Calu3 (cell line): ENCODE measurements at places on chromosomes 7 and 10.
A peak's percentile ranks its signal among the peaks of the same experiment; 100 is the strongest.

DNA sequence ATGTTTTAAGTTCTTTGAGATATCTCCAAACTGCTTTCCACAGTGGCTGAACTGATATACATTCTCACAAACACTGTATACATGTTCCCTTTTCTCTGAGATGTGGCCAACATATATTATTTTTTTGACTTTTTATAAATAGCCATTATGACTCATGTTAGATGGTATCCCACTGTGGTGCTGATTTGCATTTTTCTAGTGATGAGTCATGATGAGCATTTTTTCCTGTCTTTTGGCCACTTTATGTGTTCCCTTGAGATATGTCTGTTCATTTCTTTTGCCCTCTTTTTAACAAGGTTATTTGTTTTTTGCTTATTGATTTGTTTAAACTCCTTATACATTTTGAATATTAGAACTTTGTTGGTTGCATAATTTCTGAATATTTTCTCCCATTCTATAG is 1055.1 kb downstream of the NXPH1 start:
- no peak for DNase-seq

DNA sequence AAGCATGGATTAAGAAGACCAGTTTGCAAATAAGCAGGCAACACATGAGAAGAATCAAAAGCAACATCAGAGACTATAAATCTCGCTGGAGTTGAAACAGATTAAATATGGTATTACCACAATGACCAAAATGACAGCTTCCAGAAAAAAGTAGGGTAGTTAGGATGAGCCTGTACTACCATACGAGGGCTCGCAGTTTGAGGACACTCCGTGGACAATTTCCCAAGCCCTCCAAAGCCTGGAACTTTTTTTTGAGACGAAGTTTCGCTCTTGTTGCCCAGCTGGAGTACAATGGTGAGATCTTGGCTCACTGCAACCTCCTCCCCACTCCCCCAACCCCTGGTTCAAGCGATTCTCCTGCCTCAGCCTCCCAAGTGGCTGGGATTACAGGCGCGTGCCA is 1.0 kb downstream of the LRRC17 start:
- no peak for DNase-seq

GRCh38 chr7:157271991-157272324 is 64.8 kb upstream of the DNAJB6 start:
- DNase-seq: no peak

DNA sequence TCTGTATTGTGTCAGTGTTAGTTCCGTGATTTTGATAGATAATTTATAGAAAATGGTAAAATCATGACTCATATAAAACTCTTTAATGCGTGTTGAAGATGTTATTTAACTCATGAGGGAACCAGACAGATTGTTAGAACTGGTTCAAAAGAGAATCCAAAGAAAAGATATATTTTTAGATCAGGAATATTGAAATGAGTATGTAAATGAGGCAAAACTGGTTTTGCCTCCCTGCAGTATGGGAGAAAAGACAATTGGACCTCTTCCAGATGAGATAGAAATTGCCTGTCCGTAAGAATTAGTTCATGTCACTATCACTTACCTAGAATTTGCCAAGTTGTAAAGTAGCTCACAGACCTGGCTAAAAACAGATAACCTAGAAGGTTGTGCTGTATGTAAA is 17.6 kb downstream of the CDC123 start:
- DNase-seq: no peak

- DNase-seq: no peak
Observed at GRCh38 chr7:66157060-66157459, 42.4 kb downstream of the CRCP start.

- DNase-seq: no peak
Observed at GRCh38 chr10:70542565-70542938, 60.0 kb downstream of the PRF1 start.

DNA sequence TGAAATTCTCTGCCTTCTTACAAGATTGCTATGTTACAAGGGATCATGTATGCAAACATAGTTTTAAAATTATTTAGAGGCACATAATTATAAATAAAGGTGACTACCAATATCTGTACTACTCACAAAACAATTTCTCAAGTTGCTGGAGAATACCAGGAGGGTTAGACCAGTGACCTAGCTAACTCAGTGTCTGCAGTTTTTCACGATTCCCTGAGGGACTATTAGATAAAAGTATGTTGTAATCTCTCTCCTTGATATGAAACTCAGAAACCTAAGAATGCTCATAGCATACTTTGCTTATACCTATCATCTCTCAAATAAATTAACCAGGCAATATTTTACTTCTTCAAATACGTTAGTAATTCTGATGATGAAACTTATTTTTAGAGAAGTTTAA is 534.0 kb upstream of the ANKRD30A start:
- DNase-seq: no peak

GRCh38 chr10:60942788-60943315 is 1.1 kb downstream of the RHOBTB1 start:
- peak; percentile 32 for DNase-seq

GRCh38 chr10:18203471-18203870 is 63.2 kb downstream of the CACNB2 start:
- no peak for DNase-seq

GRCh38 chr7:134766779-134767519 is 12.5 kb upstream of the CALD1 start:
- DNase-seq: peak; percentile 21

GRCh38 chr7:46949270-46949931 is 632.5 kb downstream of the TNS3 start:
- DNase-seq: no peak

DNA sequence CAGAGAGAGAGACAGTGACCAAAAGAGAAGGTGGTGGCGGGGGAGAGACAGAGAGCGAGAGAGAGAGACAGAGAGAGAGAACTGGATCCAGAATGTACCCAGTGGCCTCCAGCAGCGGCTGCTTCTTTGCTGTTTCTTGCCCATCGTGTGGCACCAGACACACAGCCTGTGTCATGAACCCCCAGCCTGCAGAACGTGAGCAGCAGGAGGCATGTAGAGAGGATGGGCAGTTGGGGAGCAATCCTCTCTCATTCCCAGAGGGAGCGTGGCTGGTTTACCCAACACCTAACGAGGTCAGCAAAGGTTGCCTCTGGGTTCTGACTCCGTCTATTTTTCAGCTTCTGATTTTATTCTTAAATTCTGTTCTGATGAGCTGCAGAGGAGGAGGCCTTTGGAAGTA is 168.1 kb downstream of the ADARB2 start:
- DNase-seq: no peak

DNA sequence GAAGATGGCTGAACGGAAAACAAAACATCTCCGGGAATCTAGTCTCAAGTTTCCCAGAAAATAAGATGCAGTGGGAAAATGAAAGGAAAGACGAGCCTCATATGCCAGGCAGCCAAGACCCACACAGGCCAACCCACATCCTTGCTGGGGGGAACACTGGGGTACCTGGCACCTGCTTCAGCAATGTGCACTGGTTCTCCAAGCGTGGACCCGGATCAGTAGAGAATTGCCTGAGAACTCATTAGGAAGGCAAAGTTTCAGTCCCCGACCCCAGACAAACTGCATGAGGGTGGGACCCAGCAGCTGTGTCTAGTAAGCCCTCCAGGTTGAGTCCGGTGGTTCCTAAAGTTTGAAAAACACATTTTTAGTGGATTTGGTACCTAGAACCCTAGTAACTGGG is 18.4 kb downstream of the FAM53B start:
- no peak for DNase-seq

DNA sequence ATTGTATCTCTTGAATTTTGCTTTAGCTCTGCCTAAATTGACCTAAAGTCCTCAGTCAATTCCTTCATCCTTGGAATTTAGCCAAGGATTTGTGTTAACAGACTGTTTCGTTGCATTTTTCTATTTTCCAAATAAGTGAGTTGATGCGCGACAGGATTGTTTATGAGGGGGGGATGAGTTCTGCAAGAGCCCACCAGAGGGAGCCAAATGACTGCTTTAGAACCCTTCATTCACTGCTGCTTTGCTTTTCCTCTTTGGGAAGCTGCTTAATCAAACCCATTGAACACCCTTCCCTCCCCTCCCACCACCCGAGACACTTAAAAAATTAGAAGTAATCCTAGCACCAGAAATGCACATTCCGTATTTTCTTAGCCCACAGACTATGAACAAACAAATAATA is 33.7 kb upstream of the PTF1A start:
- peak; percentile 54 for DNase-seq

DNA sequence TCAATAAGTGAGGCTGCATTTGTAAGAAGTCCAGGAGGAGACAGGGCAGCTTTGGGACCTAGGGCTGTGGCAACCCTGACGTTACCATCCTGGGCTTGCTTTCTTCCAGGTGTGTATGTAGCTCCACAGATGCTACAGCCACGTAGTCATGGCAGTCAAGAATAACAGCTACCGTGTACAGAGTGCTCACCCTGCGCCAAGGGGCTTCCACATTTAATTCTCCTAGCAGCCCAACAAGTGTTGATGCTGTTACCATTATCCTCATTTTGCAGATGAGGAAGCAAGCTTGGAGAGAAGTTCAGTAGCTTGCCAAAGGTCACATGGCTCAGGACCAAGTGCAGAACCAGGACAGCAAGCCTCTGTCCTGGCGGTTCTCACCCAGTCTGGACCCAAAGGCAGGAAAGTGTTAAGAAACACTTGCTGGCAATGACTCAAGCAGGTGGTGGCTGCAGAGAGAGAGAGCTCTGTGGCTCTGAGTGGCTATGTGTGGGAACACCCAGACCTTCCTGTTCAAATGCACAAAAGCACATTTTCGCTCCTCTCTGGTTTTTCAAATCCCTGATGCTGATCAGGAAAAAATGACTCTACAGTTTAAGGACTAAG is 89.8 kb downstream of the CREM start:
- DNase-seq: no peak

DNA sequence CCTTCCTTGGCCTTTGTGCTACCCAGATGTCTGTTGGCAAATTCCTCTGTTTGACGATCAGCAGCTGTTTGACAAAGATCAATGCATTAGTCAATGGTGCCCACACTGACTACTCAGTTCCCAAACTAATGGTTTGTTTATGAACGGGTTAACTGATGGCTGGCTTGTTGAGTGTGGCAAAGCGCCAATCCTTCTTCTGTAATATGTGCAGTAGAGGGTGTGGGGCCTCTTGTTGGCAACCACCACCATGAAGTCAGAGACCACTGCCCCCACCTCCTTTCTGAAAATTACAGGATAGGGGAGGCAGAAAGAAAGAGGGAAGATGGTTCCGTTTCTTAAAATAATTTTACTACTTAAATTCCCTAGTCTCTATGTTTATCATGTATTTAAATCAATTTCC is 2.6 kb upstream of the PLCE1 start:
- DNase-seq: no peak

- no peak for DNase-seq
Observed at GRCh38 chr7:48052748-48053147, 17.4 kb downstream of the C7orf57 start.

DNA sequence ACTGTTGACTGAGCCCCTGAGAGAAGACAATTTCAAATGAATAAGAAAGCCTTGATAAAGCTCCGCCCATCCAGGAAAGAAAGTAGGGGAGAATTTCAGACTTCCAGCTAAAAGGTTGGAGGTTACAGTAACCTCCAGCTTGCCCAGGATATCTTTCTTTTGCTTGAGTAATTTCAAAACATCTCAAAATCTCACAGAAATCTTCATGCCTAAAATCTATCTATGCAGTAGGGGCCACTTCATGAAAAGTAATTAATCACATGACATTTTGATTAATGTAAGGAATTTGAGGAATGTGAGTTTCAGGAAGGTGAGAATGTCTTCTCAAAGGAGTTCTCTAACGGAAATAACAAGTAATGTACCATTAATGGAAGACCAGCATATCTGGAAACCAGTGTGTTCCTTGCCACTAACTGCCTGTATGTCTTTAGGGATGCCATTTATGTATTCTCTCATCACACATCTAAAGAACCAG is 24.2 kb downstream of the TRIL start:
- no peak for DNase-seq

DNA sequence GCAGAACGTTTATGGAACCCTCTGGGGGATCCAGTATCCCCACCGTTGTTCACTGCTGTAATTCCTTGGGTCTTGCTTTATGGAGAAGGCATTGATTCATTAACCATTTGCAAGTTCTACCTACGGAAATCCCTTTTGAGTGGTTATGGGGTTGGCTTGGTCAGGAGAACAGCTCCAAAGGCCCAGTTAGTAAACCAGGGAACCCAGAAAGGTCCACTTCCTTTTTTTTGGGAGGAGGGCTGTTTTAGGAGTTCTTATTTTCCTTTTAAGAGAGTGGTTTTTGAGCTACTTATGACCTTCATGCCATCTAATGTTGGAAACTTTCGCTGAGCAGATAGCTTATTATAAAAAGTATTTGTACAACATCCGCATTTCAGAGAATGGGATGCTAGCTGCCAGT is 1.3 kb downstream of the POR start:
- DNase-seq: no peak

DNA sequence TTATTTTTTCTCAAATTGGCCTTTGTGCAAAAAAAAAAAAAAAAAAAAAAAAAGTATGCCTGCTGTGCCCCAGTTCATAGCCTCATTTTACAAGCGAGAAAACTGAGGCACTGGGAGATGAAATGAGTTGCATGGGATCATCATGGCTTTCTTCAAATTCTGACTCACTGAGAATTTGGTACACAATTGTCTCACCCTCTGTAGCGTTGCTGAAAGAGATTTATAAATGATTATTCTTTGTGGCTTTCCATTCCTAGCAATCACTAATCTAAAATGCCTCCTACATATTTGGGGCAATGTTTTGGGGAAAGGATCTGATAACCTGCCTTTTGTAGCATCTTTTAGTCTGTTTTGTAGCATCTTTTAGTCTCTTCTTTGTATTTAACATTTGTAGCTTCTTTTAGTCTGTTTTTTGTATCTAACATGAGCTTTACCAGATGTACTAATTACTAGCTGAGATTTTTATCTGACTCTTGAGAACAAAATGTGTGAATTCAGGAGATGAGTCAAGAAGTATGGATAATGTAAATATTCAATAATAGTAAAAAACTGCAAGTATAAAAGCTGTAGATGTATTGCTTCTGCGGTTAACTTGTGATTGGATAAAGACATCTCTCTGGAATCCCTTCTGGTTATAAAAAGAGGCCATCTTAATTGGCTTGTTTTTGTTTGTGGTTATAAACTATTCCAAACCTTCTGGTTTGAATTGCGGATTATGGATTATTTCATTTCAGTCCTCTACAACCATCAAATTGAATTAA is 161.4 kb downstream of the ARID5B start:
- no peak for DNase-seq

DNA sequence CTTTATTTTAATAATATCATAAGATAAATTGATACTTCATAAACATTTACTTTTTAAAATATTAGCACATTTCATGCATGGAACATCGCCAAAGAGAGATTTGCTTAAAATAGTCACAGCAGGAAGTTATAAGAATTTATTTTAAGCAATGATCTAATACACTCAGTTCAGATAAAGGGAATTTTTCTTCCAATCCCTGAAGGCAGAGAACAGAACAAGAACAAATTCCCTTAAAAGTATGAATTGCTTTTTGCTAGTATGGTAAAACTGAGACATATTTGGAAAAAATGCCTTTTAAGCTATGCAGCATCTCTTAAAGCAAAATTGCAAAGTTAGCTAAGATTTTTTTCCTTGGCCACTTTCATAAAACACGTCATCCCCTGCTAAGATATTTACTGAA is 91.0 kb downstream of the SEMA3D start:
- DNase-seq: no peak

GRCh38 chr7:24319209-24319608 is 35.2 kb downstream of the NPY start:
- no peak for DNase-seq

GRCh38 chr7:77453531-77453930 is 37.4 kb upstream of the GSAP start:
- no peak for DNase-seq
